ENCODE measurements at places on chromosomes 2 and 18.

DNA sequence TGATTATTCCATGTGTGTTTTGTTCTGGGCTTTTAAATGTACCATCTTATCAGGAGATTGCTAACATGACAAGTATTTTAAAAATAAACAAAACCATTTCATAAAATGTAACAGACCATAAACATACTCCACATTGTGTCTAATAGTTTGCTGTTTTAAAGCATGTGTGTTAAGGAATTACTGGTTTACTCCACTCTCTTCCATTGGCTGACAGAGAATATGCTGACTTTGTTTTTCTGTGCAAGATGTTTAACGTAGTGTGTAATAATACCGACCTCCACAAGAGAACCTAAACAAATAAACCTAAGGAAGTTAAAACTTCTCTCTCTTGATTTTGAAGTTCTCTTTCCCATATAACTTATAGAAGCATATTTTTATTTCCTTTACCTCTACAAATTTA, 17.0 kb upstream of the TMEM18 start:
- no peak for DNase-seq

DNA sequence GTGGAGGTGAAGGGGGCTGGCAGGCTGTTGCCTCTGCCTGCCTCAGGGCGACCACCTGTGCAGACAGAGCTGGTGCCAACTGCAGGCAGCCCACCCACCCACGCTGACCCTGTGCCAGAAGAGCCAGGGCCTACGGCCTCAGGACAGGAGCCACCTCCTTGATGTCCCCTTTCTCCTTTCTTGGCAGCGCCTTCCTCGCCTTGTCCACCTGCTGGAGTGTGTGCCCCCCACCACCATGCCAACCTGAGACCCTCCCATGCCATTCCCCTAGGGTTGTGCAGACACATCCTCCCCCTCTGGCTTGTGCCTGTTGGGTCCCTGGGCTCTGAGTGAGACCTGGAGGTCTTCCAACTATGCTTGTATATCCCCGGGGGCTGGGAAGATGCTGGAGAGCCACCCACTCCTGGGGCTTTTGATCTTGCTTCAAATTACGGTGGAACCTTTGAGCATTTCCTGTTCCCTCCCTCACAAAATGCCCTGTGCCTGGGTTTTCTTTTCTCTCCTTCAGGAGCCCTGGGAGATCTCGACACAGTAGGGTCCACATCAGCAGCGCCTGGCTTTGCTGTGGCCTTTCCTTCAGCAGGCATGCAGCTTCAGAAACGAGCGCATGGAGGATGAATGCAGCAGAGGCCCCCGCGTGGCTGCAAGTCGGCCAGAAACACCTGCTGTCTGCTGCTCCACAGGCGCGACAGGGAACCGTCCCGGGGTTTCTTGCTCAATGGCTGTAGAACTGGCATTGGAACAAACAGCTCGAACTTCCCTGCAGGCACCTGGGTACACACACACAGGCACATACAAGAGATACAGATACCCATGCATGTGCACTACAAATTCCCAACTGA, 65.9 kb upstream of the SH3RF3 start:
- DNase-seq: no peak

DNA sequence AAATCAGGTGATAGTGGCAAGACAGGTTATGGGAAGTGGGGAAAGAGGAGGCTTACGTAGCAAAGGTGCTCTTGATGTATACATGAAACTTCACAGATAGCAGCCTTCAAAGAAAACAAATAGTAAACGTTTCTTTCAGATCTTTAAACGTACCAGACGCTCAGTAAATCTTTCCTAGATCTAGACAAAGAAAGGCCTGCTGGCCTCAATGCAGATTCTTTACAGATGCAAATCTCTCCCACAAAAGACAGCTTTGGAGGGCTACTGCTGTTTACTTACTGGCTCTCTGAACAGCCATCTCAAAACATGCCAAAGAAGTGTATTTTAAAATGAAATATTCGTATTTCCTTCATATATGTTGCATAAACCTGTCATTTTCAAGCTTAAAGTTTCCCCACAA, 1279.9 kb upstream of the NRXN1 start:
- DNase-seq: no peak

DNA sequence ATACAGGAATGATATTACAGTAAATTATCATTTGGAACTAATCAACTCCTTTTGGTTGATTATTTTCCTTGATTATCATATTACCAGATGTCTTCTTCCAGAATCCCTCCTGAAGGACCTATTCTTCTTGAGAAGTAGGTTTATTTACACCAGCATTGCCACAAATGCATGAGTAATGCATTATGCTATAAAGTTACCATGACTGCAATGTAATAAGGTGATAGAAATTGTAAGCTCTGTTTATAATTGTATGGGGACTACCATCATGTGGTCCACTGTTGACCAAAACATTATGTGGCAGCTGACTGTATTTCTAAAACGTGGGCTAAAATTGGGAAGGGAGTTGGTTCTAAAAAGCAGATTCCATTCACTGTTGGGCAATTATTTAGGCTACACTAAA, 602.2 kb downstream of the NYAP2 start:
- DNase-seq: no peak

DNA sequence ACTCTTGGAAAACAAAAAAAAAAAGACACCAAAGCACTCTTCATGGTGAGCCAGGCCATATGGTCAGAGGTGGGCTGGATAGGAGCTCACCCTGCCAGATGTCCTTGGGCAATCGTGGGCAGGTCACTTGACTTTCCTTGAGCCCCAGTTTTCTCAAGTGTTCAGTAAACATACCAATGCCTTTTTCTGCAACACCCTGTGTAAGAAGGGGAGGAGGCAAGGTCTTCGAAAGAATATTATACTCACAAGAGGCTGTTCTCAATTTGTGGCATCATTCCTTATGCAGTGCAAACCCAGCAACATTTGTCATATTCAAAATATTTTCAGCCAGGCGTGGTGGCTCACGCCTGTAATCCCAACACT, 22.9 kb upstream of the TMEM87B start:
- DNase-seq: no peak

- no peak for DNase-seq
Observed at GRCh38 chr2:117775703-117776219, 38.7 kb upstream of the DDX18 start.

DNA sequence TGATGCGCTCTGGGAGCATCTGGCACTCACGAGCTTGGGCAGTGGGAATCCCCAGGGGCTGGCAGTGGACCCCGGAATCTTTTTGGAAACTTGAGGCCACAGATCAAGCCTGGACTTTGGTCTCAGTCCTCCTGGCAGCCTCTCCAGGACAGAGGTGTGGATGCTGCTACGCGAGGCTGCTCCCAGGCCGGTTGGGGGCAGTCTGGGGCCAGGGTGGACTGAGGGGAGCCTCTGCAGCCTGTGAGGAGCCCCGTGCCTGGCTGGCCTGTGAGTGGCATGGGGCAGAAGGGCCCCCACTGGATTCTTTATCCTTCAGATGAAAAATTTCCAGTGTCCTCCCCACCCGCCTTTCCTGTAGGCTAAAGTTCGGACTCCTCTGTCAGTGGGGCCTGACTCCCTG, 12.7 kb upstream of the DES start:
- DNase-seq: no peak

DNA sequence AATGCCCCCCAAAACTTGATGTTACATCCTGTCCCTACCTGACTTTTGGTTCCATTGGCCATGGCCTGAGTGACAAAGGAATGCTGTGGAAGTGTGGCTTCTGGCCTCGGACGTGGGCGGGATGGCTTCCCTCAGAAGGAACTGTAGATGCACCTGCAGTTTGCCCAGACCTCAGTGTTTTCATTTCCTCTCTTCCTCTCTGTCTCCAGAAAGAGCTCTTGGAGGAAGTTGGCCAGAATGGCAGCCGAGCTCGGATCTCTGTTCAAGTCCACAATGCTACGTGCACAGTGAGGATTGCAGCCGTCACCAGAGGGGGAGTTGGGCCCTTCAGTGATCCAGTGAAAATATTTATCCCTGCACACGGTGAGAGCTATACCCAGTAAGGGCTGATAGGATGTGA, 61.0 kb upstream of the TMEM87B start:
- no peak for DNase-seq

- no peak for DNase-seq
Observed at GRCh38 chr2:152466041-152466440, 131.1 kb downstream of the FMNL2 start.

DNA sequence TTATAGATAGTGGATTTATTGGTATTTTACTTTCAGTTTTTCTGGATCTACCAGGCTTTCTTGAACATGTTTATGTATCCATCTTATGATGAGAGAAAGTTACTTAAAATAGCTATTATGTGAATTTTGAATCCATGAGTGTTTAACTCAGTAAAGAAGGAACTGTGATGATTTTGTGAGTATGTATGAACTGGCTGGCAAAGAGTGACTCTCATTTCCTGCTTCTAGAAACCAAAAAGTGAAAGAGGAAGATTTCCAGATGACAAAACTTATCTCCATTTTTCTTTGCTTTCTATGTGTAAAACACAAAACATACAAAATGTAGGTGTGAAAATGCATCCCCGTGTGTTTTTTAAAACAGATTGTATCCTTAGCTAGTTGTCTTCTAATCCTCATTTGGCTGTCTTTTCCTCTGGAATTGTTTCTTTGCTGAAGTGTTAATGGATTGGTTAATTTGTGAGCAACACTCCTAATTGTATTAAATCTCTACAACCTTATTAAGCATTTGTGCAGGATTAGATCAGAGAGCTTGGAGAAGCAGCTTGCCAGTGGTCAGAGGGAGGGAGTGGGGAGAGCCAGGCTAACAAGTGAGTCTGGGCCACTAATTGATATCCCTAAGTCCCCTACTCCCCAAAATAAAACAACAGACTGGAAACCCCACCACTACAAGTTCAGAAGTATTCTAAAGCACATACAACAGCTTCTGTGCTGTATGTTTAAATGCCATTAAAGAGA, 23.9 kb downstream of the PTPRM start:
- no peak for DNase-seq

- no peak for DNase-seq
Observed at GRCh38 chr2:109062145-109062858, 66.7 kb upstream of the SH3RF3 start.

- no peak for DNase-seq
Observed at GRCh38 chr2:207676827-207677354, 34.5 kb upstream of the CCNYL1 start.

GRCh38 chr2:187442778-187443177, 5.3 kb downstream of the CALCRL start:
- no peak for DNase-seq

DNA sequence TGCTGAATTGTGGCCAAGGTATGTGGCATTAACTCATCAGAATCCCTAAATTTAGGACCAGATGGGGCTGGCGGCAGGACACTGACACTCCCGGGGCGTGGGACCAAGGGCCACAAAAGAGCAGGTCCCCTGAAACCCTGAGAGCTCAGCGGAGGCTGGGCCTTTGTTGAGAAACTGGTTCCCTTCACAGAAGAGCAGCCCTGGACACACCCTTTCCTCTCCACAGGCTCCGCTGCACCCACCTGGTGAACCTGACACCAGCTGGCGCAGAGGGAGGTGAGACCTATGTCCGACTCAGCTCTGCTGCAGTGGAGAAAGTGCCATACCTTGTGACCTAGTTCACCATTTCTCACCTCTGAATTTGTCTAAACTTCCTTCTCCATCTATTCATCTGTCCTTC, 119.5 kb downstream of the RTP5 start:
- no peak for DNase-seq

DNA sequence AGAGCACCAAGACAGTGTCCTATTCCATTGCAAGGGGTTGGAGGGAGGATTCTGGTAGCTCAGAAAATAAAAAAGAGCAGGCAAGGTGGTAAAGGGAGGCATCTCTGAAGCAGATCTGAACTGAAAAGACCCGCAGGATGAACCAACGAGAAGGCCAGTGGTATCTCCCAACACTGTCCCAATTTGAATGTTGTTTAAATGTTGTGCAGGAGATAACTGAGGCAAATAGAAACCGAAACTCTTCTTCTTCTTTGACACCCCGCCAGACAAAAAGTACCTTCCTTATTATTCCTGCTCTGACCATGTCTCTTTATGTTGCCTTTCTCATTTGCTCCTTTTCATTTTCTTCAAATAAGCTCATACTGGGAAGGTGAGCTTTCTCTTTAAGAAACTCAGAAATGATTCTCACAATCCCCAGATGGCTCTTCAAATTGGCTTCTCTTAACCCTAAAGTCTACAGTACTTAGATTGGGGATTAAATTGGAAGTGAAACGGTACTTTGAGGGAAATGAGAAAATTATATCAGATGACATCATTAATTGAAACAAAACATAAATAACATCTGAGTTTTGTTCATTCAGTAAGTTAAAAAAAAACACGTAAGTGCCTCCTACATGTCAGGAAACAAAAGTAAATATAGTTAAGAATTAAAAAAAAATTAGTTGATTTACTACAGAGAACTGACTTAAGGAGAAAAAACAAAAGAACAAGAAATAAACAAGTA, 143.6 kb downstream of the WDPCP start:
- DNase-seq: no peak

DNA sequence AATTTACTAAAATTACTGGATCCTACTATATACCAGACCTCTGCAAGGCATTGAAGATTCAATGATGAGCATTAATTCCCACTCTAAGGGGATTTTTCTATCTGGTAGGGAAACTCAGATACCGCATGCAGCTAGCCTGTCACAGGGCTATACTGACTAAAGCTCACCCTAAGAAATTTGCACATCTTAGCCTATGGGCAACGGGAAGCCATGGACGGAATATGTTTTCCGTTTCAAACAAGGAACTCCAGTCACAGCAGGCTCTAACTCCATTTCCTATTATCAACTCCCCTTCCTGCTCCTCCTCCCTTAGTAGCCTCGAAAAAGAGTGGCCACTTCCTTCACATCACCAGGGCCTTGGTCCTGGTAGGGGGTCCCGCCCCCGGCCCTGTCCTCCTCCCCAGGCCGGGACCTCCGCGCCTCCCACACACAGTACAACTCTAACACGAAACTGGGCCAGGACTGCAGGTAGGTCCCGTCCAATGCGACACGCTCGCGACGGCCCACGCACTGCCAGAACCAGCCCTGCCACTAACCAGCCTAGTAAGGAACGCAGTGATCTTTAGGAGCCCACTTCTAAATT, 659 bp upstream of the COX5B start:
- DNase-seq: no peak

DNA sequence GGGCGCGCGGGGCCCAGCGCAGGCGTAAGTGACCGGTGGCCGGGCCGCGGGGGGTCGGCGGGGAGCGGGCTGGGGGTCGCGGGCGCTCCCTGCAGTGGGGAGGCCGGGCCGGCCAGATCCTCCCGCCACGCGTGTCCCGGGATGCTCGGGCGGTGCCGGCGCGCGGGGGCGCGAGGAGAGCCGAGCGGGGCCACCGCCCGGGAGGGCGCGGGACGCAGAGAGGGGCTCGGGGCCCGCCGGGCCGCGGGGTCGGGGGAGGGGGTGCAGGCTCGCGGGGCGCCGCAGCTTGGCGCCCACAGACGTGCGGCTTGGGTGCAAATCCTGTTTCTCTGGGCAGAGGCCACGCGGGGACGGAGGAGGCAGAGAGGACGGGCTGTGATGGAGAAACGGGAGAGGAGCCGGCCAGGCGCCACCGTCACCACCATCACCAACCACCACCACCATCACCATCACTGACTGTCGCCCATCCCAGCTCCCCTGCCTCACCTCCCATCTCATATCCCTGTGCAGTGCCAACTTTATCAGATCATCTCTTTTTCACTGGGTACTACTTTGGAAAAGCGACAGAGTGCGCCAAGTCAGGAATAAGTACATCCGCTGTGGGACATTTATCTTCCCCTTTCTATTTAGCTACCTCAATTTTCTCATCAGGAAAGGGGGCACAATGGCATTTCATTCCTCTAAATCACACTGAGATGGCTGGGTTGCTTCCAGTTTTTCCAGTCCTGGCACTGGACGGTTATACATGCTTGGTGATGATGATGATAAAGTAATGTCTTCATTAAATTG, 97.2 kb upstream of the GPR45 start:
- DNase-seq: no peak

Data from activated effector memory CD4-positive, alpha-beta T cell treated with Interleukin-2 at 50 U/mL for 16 hours (primary cell).